Globus pallidus (tissue), 1 donor: ENCODE measurements at places on chromosomes 7 and 10.

DNA sequence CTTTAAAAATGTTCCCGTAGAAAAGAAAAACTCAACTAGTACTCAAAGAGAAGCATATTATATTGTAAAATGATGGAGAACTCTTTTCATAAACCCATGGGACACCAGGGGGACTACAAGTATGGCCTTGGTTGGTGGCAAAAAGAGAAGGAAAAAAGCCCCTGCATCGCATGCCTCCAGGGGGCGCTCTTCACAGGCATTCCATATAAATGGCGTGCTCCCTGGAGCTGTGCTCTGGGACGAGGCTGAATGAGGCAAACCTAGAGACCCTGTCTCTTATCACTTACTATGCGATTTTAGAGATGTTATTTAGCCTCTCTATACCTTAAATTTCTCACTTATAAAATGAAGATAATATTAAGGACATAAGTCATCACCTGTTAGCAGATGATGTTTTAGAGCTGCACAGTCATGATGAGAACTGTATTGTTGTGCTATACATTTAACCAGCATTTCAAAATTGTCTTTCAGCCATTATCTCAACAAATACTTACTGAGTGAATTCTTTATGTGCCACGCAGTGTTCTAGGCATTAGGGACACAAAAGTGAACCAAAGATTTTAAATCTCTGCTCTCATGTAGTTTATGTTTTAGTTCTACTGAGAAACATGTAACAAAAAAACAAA lies 105.8 kb downstream of the ARHGAP21 start:
- peak; percentile 37 for DNase-seq

GRCh38 chr7:130490888-130491804 lies 739 bp upstream of the MEST start:
- peak; percentile 50 for DNase-seq

DNA sequence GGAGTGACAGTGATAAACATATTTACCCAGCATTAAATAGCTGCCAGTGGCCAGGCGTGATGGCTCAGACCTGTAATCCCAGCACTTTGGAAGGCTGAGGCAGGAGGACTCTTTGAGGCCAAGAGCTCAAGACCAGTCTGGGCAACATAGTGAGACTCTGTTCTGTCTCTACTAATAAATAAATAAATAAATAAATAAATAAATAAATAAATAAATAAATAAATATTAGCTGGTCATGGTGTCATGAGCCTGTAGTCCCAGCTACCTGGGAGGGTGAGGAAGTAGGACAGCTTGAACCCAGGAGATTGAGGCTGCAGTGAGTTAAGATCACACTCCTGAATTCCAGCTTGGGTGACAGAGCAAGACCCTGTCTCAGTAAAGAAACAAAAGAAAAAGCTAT lies 384.0 kb upstream of the ADARB2 start:
- no peak for DNase-seq

DNA sequence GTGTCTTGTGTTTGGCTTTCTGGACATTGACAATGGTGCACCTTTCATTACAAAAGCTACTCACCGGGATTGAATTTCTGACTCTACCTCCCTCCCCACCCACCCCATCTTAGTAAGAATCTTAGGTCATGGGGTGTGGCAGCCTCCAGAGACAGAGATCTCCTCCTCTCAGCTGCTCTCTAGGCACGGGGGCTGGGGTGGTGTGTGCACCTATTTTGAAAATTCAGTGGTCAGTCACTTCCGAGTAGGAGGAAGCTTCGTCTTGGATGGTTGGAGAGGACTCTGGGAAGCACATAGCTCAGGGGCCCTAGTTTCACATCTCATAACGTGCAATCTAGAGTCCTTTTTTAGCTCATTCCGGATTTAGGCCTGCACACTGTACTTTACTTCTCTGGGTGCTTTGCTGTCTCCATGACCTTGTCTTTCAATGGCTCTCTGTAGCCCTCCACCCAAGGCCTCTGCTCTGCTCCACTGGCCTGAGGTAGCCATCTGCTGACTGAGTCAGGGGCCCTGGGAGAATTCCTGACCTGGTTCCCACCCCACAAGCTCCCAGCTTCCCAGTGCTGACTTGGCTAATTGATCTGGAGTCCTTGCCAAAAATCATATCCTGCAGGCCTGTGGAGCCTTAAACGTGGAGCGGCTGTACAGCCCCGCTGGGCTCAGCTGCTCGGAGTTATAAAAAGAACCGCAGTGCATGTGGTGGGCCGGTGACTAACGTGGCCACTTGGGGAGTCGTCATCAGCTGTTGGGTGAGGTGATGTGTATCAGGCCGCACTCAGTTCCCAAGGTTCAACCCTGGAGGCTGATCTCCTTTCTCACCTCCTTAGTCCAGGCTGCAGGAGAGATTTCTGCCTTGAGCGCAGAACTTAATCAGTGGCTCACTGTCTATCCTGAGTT lies 19.3 kb upstream of the ADAMTS14 start:
- DNase-seq = no peak

- no peak for DNase-seq
Observed at GRCh38 chr10:54660397-54660796, 140.6 kb downstream of the PCDH15 start.

GRCh38 chr10:129742742-129743550 lies 221.1 kb downstream of the EBF3 start:
- no peak for DNase-seq

GRCh38 chr10:89923661-89924060 lies 222.3 kb downstream of the KIF20B start:
- no peak for DNase-seq

GRCh38 chr10:11846542-11846941 lies 23.4 kb downstream of the PROSER2 start:
- no peak for DNase-seq

- DNase-seq = no peak
Observed at GRCh38 chr7:44156453-44157010, 15.4 kb upstream of the MYL7 start.

GRCh38 chr10:31142026-31142425 lies 110.4 kb upstream of the ZNF438 start:
- no peak for DNase-seq

DNA sequence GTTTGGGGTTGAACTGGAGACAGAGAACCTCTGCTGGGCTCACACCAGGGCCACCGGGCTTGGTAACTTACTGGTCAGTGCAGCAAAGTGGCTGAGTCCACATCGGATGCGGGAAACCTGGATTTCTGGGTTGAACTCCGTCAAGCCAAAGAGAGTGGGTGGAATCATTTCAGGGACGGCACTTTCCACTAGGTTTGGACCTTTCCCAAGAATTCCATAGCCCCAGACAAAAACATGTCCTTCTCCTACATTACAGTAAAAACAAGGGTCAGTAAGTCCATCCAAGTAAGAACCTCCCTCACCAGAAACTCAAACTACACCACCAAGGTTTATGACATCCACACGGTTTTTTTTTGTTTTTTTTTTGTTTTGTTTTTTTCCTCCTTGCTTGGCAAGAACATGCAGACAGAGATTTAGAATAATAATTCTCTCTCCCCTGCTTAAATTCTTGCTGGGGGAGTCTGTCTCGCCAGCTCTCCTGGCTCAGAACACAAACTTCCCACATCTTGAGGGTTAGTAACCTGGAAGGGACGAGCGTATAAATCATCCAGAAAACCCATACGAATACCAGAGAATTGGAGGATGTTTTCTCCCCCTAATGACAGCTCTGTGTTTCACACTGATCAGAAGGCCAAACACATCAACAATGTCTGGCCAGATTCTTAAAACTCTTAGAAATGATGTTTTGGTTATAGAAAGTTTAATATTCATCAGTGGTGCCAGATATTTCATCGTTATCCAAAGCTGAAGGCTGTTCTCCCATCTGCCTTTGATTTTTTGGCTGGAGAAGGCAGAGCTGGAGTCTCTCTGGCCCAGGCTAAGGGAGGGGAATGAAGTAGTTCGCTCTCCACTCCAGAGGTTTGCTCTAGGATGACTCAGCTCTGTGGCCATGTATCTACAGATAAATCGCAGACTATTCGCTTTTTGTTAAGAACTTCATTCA lies 17.5 kb downstream of the RCC1L start:
- no peak for DNase-seq

GRCh38 chr7:71485586-71485985 lies 353.6 kb downstream of the GALNT17 start:
- DNase-seq = no peak

DNA sequence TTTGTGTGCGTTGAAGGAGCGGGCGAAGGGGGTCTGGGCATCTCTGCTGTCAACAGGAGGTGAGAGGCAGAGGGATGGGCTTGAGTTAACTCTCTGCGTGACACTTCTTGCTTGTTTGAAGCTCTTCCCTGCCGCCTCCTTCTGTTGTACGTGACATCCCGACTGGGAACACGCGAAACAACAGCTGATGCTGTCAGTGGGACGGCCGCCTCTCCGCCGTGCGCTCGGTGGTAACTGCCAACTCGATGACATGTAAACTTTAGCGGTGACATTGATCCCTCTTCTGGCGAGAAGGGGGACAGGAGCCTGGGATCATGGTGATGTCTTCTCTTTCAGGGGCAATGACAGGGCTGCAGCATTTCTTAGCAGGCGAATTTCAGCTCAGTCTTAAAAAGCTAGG lies 394.5 kb downstream of the TYW1 start:
- no peak for DNase-seq

- no peak for DNase-seq
Observed at GRCh38 chr10:66654861-66655260, 271.0 kb upstream of the LRRTM3 start.

GRCh38 chr10:21511946-21512572 lies 13.4 kb downstream of the SKIDA1 start:
- no peak for DNase-seq

DNA sequence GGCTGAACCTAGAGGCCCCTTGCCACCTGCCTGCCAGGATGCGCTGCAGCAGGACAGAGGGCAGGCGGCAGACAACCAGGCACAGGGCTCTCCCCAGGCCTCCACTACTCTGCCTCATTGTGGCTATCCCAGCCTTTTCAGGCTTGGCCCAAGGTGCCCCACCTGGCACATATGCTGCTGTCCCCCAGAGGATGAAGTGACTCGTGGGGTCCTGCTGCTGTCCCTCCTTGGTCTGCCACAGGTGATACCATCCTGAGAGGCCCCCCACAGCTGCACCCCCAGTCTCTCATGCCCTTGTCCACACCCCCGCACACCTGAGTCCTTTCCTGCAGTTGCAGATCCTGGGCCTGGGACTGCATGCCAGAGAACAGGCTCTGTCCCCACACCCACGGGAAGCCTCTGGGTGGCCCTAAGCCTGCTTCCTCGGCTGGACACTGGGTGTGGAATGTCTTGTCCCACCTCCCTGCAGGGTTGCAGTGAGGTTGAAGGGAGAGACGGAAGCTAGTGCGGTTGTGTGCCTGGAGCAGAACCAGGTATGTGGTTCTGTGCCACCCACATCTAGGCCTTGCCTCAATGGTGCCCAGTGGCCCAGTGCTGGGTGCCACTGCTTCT lies 55.3 kb downstream of the RASGEF1A start:
- DNase-seq = no peak

GRCh38 chr10:23412223-23412622 lies 26.7 kb upstream of the OTUD1 start:
- peak; percentile 22 for DNase-seq

DNA sequence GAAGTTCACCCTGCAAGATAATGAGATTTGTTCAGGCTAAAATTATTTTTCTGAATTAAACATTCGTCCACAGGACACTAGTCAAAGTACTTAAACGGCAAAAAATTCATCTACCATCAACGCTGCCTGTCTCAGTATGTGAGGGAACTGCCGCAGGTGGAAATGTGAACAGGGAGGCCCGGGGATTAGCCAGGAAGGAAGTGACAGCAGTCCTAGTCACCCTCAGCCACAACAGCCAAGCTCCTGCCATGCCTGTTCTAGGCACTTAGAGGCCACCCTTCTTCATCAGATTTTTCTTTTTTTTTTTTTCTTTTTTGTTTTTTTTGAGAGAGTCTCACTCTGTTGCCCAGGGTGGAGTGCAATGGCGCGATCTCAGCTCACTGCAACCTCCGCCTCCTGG lies 9.4 kb downstream of the NUDT5 start:
- no peak for DNase-seq

DNA sequence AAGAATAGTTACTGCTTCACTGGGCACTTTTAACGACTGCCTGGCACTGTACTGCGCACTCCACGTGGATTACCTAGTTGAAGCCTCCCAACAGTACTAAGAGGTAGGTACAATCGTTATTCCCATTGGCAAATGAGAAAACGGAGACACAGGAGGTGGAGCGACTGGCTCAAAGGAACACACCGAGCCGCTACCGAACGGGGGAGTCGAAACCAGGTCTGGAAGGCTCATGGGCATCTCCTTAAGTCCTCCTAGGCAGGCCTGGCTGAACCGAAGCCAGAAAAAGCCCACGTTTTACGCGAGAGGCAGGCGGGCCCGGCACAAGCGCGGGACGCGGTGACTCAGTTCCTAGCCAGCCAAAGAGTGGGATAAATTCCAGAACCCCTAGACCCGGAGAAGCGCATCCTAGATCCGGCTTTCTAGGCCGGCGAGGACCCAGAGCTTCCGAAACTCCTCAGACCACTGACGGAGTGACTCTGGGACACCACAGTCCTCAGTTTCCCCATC lies 472 bp downstream of the PDAP1 start:
- no peak for DNase-seq

DNA sequence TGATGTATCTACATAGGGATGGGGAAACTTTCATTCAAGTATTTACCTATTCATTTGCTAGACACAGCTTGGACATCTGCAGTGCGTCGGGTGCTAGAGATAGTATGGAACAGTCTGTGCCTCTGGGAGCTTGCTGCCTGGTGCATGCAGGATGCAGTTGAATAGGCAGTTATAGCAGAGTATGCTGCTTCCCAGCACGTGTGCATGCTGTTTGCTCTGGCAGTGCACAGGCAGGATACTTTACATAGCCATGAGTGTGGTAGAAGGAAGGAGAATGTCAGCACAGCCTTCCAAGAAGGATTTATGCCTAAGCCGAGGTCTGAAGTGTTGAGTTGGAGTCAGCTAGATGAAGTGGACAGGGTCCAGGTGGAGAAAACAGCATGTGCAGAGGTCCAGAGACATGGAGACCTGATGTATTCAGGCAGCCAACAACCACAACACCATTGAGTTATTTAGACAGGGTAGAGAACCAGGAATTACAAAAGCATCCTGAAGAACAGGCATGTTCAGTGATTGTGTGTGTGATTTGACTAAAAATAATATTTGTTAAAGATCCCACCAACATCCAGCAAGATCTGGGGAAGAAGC lies 8.1 kb downstream of the MAP3K8 start:
- DNase-seq = no peak

DNA sequence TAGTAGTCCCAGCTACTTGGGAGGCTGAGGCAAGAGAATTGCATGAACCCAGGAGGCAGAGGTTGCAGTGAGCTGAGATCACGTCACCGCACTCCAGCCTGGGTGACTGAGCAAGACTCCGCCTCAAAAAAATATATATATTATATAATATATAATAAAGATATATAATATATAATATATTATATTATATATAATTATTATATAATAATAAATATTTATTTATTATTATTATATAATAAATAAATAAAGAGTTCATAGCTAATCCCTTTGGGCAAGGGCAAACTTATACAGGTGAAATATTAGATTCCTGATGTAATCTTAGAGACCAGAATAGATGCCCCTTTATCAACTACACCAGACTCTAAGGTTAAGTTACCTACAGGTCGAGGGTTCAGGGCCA lies 185.2 kb downstream of the PRPF18 start:
- DNase-seq = no peak

GRCh38 chr10:70594161-70594560 lies 8.4 kb downstream of the PRF1 start:
- no peak for DNase-seq
